Hematopoietic multipotent progenitor cell (in vitro differentiated cells): ENCODE measurements at places on chromosomes 12 and 14.

- no peak for DNase-seq
Measured at GRCh38 chr12:2842948-2843347, 8.1 kb upstream of the NRIP2 start.

DNA sequence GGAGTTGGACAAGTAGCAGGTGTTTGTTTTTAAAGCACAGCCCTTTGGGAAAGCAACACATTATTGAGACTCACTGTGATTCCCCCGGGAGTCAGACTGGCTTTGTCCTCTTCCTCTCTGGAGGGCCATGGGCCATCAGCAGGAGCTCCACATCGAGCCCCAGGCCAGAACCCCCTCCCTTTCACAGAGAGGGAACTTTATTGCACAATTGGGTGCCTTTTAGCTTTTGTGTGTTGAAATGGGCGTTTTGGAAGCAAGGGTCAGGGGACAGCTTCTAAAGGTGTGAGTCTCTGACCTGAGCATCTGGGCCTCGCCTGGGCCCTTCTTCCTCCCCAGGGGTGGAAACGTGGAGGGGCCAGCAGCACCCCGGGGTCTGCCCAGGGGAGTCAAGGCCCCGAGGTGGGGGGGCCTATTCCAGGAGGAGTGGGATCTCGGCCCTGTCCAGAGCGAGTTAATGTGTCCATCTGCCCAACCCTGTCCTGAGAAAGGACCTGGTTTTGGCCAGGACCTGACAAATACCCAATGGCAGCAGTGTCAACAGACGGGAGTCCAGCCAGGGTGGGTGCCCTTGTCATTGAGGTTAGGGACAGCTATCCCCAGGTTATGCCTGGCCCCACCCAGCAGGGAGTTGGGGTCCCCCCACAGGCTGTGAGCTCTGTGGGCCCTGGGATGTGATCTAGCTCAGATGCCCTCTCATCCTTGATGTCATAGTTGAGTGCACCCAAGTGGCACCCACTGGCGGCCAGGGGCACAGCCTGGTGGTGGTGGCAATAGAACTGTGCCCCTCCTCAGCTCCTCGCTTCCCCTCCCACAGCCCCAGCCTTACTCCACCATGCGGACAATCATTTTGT, 37.1 kb downstream of the SLC8B1 start:
- DNase-seq, result no peak

GRCh38 chr14:58805057-58805456, 167.3 kb downstream of the DACT1 start:
- DNase-seq, result no peak

- no peak for DNase-seq
Measured at GRCh38 chr12:32360956-32361355, 38.4 kb upstream of the FGD4 start.

DNA sequence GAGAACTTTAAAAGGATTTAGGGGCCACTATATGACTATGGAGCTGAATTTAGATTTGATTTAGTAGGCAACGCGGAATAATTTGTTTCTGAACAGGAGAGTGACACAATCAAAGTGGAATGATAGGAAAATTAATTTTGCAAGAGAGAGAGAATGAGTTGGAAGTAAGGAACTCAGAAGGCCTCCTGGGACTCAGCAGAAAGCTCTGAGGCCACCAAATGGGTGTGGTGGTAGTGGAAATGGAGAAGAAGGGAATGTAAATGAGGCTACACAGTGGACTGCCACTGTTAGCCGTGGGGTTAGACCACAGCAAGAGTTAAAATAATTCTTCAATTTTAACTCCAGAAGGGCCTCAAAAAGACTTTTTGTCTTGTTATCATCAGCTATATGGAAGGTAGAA, 102.7 kb downstream of the LRRK2 start:
- DNase-seq, result no peak

- no peak for DNase-seq
Measured at GRCh38 chr12:92300777-92301176, 155.1 kb upstream of the BTG1 start.

DNA sequence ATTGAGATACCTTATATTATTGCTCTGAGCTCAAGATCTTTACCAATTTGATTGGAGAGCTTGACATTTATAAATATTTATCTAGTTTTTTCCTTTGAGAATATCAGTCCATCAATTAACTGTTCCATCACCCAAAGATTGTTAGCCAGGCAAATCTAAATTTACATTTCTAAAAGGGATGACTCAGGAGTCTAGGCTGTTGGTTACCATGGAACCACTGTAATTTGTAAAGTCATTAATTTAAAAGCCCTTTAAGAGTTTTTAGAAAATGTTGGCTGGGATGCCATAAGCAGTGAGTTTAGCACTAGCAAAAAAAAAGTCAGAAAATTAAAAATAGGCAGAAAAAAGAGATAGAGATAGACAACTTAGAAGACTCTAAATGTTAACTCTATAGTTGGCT, 19.5 kb upstream of the SERPINA1 start:
- no peak for DNase-seq

- no peak for DNase-seq
Measured at GRCh38 chr12:107684990-107685359, 624 bp upstream of the PWP1 start.
